ENCODE measurements at places on chromosomes 3 and 15.
A peak's percentile ranks its signal among the peaks of the same experiment; 100 is the strongest.

DNA sequence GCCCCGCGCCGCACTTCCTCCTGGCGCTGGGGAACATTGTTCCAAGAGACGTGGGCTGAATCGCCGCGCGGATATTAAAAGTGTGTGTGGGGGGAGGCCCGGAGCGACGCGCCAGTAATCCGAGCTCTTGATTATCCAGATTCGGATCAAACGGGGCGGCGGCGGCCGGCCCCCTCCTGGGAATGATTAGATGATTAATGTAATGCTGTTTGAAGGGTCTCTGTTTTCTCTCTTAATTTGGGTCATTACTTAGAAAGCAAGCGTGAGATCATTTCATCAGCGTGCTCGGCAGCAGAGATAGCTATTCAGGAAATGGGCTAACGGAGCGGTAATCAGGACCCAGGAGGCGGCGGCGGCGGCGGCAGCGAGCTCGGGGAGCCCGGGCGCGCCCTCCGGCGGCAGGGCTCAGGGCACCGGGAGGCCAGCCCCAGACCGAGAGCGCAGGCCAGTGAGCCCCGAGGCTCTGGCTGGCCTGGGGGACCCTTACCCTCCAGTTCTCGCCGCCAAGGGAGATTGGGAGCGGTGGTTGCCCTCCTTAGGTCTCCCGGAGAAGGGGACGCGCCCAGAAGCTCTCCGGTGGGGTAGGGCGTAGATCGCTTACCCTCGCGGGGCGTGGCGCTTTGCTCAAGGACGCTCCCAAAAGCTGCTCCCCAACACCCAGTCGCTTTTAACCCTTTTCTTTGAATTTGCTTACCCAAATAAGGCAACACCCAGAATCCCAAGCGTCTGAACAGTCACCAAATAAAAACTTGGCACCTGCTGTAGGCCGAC, 4.5 kb downstream of the FEZF2 start:
- DNase-seq: peak; percentile 82

GRCh38 chr15:55289011-55289745, 435 bp downstream of the RAB27A start:
- DNase-seq: peak; percentile 75

DNA sequence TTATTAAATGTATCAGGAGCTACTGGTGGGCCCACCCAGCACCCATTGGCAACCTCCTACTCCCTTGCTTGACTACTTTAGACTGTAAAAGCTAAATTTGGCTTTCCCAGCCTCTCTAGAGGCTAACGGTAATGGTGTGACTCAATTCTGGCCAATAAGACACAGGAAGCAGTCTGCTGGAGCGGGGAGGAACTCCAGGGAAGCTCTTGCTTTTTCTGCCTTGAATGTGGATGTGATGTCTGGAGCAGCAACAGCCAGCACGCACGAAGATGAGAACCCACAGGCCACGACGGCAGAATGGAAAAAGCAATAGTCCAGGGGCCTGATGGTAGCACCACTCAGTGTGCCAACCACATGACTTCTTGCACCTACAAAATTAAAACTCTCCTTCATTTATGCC, 39.9 kb downstream of the RAB6B start:
- no peak for DNase-seq

DNA sequence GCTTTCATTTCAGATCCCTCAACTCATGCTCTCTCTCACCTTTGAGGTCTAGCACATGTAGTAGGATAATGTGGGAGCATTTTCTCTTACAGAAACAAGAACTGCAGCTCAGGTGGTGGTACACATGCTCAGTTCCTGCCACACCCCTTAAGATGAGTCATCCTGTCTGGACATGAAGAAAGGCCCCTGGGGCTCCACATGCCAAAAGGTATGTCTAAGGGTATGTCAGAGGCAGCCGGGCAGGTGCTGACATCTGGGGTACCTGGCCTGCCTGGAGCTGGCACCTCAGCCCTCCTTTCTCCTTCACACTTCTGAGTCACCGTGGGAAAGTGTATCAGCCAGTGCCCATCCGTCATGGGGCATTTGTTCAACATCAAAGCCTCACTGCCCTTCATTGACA, 209.9 kb downstream of the OCA2 start:
- DNase-seq: no peak

DNA sequence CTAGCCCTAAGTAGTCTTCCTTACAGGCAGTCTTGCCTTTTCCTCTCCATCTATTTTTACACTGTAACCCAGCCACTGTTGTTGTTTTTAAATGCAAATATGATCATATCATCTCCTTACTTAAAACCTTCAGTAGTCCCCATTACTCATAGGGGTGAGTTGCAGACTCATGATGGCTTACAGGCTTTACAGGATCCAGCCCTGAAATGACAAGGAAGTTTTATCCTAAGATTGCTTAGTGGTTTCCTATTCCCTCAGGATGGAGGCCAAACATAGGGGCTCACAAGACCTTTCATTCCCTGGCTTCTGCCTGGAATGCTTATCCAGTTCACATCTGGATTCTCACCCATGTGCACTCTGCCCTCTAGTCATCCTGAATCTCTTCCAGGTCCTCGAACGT, 27.7 kb upstream of the PCOLCE2 start:
- no peak for DNase-seq

- DNase-seq: no peak
Observed at GRCh38 chr15:98440917-98441316, 207.4 kb upstream of the IGF1R start.

GRCh38 chr15:43408789-43409188, 37.9 kb downstream of the TUBGCP4 start:
- DNase-seq: no peak

GRCh38 chr3:12782172-12782815, 14.2 kb upstream of the CAND2 start:
- DNase-seq: no peak

DNA sequence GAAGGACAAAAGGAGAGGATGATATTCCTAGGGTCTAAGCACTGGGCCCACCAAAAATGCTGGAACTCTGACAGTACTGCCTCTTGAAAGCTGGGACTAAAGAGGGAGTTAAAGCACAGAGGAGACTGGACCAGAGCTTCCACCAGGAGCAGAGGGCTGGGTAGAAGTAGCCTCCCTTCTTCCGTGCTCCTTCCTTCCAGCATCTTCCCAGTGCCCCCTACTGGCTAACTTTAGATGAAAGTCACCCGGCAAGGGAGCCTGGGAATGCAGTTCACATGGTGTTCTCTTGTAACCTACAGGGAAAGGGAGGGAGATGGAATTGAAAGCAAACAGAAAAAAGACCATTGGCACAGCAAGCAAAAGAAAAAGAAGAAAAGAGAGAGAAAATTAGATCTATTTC, 106.1 kb upstream of the COL8A1 start:
- DNase-seq: peak; percentile 29

GRCh38 chr3:12125772-12126171, 32.9 kb downstream of the TIMP4 start:
- DNase-seq: no peak

DNA sequence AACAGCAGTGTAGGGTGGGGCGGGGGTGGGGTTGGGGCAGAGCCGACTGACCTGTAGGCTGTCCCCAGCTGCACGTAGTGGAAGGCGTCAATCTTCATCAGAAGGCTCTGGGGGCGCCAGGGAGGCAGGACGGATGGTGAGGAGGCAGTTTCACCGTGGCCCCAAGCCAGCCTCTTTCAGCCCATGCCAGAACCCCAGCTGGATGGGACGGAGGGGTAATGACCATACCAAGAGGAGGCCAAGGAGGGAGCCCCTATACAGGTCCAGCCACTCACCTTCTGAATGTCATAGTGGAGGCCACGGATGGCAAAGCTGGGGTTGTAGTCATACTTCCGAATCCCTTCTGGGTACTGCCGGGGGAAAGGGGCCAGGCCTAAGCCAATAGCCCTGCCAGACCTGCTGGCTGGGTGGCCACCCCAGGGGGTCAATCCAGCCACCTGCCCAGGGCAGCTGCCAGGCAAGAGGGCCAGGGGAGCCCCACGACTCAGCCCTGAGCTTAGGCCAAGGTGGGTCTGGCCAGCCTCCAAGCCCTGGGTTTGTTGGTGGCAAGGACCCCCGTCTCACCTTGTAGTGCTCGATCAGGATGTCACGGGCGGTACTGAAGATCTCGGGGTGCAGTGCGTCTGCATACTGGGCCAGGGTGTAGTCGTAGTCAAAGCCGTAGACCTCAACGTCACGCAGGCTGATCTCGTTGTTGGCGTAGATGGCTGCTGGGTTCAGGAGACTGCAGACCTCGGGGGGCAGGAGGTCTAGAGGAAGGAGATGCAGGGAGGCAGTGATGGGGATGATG, 4.9 kb downstream of the NT5DC2 start:
- peak; percentile 50 for DNase-seq

GRCh38 chr3:39098473-39099000, 8.9 kb downstream of the GORASP1 start:
- no peak for DNase-seq

GRCh38 chr3:12132881-12133280, 25.8 kb downstream of the TIMP4 start:
- no peak for DNase-seq

- no peak for DNase-seq
Observed at GRCh38 chr15:76904461-76905012, 603 bp downstream of the SCAPER start.

DNA sequence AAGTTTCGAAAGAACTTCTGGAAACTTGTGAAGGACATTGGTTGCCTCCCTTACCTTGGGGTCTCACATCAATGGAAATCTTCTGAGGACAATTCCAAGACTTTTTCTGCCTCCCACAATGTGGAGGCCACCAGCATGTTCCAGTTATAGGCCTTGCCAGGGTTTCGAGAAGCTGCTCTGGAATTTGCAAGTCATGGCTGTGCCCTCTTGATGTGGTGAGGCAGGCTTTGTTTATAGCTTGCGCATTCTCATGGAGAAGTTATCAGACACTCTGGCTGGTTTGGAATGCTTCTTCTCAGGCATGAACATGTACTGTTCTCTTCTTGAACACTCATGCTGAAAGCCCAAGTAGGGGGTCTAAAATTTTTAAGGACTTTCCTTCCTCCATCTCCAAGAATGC, 4.1 kb downstream of the CXCR6 start:
- no peak for DNase-seq
